Astrocyte of the spinal cord (primary cell): ENCODE measurements at places on chromosomes 4 and X.
A peak's percentile ranks its signal among the peaks of the same experiment; 100 is the strongest.

DNA sequence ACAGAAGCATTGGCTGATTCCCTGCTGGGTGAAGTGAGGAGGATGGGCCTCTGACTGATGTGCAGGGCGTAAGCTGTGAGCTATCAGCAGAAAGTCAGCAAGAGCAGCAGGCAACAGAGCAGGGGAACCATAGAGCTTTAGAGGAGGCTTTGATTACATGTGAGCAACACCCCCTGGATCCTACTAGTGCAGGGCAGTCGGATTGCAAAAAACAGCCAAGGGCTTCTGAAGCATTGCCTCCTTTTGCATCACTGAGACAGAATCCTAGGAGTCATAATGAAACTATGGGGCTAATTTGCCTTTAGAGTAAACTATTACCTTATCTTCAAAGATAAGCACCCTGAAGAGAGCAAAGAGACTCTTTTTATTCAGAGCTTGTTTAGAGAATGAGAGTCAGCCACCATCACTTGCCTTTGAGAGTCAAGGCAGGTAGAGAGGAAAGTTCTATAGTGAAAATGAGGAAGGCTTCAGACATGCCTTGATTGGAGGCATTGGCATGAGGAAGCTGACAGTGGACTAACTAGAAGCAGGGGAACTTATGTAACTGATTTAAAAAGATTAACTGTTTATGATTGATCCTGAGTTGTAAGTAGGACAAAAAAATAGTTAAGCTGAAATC, 420.3 kb downstream of the PDHA2 start:
- DNase-seq, result no peak

GRCh38 chr4:162456106-162456505, 292.3 kb upstream of the FSTL5 start:
- DNase-seq, result no peak

GRCh38 chr4:5747738-5748375, 36.9 kb downstream of the EVC start:
- peak; percentile 96 for DNase-seq

- DNase-seq, result no peak
Measured at GRCh38 chrX:123581586-123581985, 151.3 kb downstream of the THOC2 start.

DNA sequence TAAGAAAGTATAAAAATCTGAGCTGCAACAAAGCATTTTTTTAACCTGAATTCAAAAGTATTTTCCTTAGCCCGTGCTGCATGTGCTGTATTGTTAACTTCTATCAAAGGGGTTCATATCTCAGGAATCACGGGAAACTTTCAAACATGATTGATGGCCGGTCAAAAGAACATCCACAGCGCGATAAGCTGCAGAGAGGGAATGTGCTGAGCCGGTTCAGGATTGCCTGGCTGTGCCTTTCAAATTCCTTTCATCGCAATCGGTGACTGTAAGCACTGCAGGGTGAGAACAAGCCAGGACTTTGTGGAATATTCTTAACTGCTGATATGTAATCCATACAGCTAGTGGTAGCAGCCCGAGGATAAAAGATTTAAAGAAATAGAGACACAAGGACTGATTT, 210.9 kb upstream of the NOCT start:
- no peak for DNase-seq

DNA sequence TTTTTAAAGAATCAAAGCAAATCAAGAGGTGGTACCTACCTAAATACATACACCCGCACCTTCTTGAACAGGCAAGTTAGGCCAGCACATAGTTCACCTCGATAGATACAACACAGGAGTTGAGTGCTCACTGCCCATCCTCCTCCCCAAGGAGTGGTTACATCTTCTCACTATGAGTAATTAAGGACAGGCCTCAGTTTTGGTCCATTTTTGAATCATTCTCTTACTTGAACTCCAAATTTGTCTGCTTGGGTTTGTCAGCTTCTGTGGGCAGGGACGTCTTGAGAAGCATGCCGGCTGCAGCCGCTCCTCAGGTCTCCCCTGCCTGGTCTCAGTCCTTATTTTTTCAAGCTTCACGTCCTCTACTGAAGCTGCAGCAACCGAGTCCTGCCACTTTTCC, 190.6 kb upstream of the RBPJ start:
- no peak for DNase-seq

- DNase-seq, result peak; percentile 13
Measured at GRCh38 chrX:44580466-44580865, 37.8 kb upstream of the FUNDC1 start.

GRCh38 chr4:21470535-21470934, 478.0 kb downstream of the KCNIP4 start:
- DNase-seq, result peak; percentile 67

GRCh38 chr4:156962058-156962358, 9.6 kb downstream of the PDGFC start:
- no peak for DNase-seq

DNA sequence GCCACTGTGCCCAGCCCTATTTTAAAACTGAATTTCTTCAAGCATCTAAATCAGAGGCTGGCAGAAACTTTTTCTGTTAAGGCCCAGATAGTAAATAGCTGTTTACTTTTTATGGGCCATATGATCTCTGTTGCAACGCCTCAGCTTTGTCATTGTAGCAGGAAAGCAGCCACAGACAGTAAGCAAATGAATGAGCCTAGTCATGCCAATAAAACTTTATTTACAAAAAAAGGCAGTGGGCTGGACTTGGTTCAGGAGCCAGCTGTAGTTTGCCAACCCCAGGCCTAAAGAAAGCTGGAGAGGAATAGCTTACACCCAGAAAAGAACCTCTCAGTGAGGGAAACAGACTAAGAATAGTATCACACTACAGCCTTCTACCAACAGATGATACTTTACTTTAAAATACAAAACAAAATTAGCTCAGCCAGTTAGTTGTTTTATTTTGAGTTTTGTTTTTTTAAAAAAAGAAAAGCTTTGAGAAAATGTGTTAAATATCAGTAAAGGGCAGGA, 25.5 kb downstream of the CHST7 start:
- no peak for DNase-seq

- peak; percentile 58 for DNase-seq
Measured at GRCh38 chr4:168674077-168674747, 177.4 kb downstream of the PALLD start.

DNA sequence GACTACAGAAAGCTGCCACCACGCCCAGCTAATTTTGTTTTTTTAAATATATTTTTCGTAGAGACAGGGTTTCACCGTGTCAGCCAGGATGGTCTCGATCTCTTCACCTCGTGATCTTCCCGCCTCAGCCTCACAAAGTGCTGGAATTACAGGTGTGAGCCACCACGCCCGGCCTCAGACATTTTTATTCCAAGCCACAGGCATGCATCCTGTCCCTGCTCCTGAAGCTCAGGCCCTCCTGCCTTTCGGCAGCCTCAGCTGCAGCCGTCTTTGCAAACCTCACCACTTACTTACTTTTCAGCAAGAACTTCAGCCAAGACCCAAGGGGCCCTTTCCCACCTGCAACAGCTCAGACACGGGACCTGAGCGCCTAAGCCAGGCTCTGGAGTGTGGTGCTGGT, 26.0 kb downstream of the FAM53A start:
- DNase-seq, result no peak

- no peak for DNase-seq
Measured at GRCh38 chrX:33465137-33465536, 253.8 kb upstream of the DMD start.

- no peak for DNase-seq
Measured at GRCh38 chr4:28536124-28536523, 1675.5 kb downstream of the STIM2 start.
